ENCODE measurements at places on chromosomes 3 and 15.

DNA sequence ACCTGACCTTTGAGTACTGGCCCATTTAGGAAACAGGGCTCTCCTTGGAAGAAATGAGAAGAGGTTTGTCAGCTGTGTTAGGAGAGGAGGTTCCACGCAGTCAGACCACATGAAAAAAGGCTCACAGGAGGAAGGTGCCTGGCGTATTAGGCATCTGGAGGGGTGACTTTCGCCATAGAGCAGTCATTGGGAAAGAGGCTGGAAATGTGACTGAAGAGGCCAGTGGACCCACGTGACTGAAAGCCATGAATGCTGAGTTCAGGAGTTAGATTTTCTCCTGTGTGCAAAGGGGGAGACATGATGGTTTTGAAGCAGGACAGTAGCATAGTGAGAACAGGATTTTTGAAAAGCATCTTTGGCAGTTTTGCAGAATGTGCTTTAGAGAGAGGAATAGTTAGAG lies 29.7 kb upstream of the RNF7 start:
- DNase-seq, result no peak

- DNase-seq, result no peak
These were observed 4.9 kb upstream of the SLC6A6 start for GRCh38 chr3:14397531-14397930.

- no peak for DNase-seq
These were observed 42.3 kb downstream of the RSRC1 start for GRCh38 chr3:158152186-158152585.

DNA sequence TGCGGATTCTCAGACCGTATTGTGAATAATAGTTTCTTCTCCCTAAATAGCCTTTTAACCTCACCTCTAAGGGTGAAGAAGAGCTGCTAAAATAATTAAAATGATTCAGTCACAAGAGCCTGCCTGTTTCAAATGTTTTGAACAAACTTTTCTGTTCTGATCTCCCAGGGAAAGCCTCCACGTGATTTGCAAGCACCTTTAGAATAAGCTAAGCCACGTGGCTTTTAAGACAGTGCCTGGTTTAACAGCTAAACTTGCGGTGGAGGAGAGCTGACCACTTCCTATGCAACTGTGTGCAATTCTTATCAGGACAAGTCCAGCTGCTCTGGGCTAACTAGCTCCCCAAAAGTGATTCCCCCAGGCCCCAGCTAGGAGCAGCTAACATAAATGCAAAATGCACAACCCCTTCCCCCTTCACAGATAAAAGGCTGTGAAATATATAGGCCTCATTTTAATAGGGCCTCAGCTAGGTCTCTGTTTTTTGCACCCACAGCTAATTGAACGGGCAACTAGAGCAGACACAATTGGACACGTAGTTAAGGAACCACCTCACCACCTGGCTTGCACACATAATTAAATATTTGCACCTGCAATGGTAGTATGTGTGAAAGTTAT lies 401.2 kb upstream of the NR2F2 start:
- DNase-seq, result no peak

DNA sequence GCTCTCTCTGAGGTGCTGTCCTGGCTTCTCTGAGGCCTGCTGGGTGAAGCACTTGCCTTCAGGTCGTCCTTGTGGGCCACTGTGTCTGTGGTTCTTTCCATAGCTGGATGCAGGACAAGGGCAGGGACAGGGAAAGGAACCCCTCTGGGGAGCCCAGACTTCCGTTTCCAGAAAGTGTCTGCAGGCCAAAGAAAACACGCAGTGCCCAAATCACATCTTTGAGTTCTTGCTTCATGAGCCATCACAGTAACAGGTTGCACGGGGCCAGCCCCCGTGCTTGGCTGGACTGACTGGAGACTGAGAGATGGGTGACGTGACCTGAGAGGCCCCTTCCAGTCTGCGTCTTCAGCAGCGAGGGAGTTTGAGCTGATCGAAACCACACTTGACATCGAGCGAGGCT lies 115.8 kb downstream of the GABRG3 start:
- DNase-seq, result no peak

- DNase-seq, result no peak
These were observed 1037.9 kb downstream of the EPHA3 start for GRCh38 chr3:90145094-90145860.

GRCh38 chr15:55475842-55476241 lies 32.2 kb downstream of the DNAAF4 start:
- DNase-seq, result no peak

DNA sequence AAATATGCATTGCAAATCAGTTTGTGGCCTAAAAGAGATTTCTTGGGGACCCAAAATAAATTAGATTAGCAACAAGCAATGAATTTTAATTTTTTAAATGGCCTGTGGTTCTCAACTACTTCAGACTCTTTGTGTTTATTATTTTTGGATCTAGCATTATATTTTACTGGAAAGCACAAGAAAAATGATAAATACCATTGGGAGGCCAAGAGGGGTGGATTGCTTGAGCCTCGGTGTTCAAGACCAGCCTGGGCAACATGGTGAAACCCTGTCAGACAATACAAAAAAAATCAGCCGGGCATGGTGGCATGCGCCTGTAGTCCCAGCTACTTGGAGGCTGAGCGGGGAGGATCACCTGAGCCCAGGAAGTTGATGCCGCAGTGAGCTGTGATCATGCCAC lies 13.6 kb downstream of the LACTB start:
- DNase-seq, result no peak

- DNase-seq, result no peak
These were observed 26.2 kb upstream of the IL20RB start for GRCh38 chr3:136931606-136932005.

DNA sequence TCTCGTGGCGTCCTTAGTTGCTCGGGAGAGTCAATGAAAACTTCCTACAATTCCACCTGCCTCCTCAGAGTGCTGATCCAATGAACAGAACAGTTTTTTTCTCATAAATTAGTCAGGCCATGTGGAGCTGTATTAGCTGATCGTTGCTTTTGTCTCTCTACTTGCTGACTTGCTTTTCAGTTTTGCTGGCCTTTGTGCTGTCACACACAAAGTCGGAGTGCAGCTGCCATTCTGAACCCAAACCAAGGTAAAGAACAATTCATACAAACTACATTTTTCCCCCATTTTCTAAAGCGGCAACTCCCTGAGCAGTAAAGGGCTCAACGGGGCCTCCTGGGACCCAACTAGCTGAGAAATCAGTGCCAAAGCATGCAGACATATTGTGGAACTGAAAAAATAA lies 43.1 kb downstream of the MEIS2 start:
- no peak for DNase-seq

DNA sequence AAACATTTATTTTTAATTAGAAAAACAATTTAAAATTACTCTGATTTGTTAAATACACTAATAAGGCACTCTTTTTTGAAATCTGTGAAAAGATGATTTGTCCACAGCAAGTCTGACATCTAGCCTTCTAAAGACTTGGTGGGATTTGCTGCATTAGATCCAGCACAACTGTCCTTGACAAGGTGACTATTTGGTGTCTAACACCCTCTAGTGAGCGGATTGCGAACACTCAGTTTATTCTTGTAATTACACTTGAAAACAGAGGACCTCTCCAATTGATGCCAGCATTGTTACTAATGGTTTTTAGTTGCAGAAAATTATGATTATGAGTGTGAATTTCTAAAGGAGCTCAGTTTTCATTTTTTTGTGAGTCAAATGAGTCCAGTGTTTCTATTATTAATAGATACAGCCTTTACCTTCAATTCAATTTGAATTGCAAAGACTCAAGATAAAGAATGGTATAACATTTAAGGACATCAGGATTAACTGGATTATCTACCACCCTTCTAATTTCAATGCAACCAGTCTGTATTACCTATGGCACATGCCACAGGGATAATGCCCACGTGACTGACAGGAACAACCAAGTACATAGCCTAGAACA lies 29.7 kb upstream of the STRIT1 start:
- DNase-seq, result no peak

GRCh38 chr3:72182206-72182605 lies 397.3 kb upstream of the PROK2 start:
- no peak for DNase-seq

- DNase-seq, result no peak
These were observed 4.6 kb downstream of the SKOR1 start for GRCh38 chr15:67829647-67830504.

GRCh38 chr15:86877171-86877631 lies 797.5 kb downstream of the AGBL1 start:
- no peak for DNase-seq

GRCh38 chr3:193190146-193190786 lies 50.8 kb upstream of the PLAAT1 start:
- no peak for DNase-seq

GRCh38 chr15:69734699-69735098 lies 282.1 kb downstream of the RPLP1 start:
- DNase-seq, result no peak

DNA sequence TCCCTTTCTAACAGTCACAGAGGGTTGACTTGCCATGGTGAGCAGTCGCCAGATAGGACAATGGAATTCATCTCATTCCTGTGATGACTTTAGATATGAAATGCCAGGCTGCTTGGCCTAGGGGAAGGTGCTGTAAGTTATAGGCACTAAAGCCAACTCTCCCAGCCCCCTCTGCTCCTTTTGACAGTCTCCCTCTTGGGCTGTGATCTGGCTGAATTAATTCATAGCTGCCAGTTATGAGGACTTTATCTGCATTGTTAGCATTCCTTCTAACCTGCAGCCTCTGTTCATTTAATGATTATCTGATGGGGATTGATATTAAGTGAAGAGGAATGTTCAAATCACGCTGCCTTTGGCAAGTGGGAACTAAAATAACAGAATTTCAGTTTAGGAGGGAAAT lies 427.1 kb upstream of the RASGRP1 start:
- no peak for DNase-seq

DNA sequence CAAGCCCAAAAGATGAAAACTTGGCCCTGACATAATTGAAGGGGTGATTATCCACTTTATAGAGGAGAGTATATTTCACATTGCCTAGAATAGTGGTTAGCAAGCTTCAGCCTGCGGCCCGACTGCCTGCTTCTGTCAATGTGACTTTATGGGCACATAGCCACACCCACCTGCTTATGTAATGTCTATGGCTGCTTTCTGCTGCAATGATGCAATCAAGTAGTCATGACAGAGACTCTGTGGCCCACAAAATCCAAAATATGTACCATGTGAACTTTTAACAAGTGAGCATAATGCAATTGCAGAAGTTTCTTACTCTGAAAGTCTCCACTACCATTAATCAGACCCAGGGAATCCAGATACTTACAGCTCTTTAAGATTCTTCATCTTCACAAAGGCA lies 103.1 kb downstream of the LRIG1 start:
- DNase-seq, result no peak

DNA sequence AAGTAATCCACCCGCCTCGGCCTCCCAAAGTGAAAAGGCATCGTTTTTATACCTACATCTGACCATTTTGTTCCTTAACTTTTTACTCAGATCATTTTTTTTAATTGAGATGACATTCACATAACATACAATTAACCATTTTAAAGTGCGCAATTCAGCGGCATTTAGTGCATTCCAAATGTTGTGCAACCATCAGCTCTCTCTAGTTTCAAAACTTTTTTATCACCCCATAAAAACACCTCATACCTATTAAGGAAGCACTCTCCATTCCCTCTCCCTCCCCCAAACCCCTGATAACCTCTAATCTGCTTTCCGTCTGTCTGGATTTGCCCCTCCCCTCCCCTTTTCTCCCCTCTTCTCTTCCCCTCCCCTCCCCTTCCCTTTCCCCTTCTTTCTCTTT lies 310.1 kb downstream of the UACA start:
- no peak for DNase-seq

GRCh38 chr3:109715707-109716106 lies 378.4 kb upstream of the DPPA4 start:
- no peak for DNase-seq

DNA sequence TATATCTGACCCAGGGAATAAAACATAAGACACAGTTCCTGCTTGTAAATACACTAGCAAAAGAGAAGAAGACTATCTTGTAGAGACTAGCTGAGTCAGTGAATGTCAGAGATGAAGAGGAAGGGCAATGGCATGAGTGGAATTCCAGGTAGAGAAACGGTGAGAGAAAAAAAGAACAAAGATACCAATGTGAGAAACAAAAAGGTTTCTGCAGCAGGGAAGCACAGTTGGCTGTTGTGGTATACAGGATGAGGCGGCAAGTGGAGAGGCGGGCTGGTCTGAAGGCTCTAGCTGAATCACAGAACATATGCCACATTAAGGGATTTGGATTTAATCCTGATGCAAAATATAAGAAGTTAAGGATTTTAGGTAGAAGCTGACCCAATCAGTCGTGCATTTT lies 17.1 kb upstream of the TASOR start:
- DNase-seq, result no peak

GRCh38 chr3:38128303-38128655 lies 8.6 kb downstream of the ACAA1 start:
- DNase-seq, result no peak

- DNase-seq, result no peak
These were observed 351.3 kb downstream of the FOXP1 start for GRCh38 chr3:71232175-71232679.

- no peak for DNase-seq
These were observed 672.0 kb downstream of the SI start for GRCh38 chr3:164406281-164406680.

DNA sequence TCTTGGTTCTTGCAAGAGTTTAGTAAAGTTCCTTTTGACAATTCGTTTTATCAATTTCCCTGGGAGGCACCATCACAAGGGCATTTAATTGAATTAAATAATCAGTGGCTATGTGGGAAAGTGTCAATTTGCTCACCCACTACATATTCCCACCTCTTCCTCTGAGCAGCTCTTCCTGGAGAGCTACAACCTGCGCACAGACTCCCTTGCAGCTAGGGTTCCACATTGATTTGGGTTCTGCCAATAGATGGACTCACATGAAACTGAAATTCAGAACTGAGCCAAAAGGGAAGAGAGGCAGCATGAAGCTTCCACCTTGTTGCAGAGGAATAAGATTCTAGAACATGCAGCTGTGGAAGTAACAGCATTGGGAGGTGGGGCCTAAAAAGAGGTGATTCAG lies 94.8 kb downstream of the TLE3 start:
- no peak for DNase-seq

- DNase-seq, result no peak
These were observed 604 bp downstream of the KCTD6 start for GRCh38 chr3:58492494-58492905.

GRCh38 chr3:138620431-138620830 lies 11.9 kb downstream of the FAIM start:
- no peak for DNase-seq

DNA sequence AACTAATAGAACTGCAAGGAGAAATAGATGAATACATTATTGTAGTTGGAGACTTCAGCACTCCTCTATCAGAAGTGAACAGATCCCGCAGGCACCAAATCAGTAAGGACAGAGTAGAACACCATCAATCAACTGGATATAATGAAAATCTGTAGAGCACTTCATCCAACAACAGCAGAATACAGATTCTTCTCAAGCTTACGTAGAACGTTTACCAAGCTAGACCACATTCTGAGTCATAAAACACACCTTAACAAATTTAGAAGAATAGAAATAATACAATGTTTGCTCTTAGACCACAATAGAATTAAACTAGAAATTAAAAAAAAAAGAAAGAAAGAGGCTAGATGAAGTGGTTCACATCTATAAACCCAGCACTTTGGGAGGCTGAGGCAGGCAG lies 70.7 kb upstream of the NEDD4 start:
- DNase-seq, result no peak

Measured in stimulated activated CD8-positive, alpha-beta memory T cell treated with anti-CD3 and anti-CD28 coated beads, Interleukin-4, amount 100 ng/mL, for 4 hours (primary cell).